Esophagus squamous epithelium (tissue), 5 donors: ENCODE measurements at places on chromosomes 6 and 20.

- no peak for DNase-seq
Observed at GRCh38 chr6:130132286-130132701, 90.5 kb downstream of the SAMD3 start.

GRCh38 chr6:132570221-132570777 lies at the start of gene TAAR6:
Gene TAAR6, plus strand, starts transcription at chr6:132570322. Its CDS starts 0 bp downstream, at chr6:132570322.
- no peak for DNase-seq

DNA sequence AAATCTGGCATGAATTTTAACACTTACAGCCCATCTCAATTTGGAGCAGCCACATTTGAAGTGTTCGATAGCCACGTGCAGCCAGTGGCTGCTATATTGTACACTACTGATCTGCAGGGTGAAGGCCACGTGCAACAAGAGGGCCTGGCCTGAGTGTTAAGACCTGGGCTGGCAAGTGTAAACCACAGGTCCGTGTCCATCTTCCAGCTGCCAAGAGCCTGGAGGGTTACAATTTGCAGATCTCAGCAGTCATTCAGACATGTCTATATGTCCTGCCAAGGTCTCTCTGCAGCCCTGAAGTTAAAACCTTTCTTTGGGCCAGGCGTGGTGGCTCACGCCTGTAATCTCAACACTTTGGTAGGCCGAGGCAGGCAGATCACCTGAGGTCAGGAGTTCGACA lies 14.1 kb downstream of the SGK2 start:
- no peak for DNase-seq

- DNase-seq: no peak
Observed at GRCh38 chr6:30810813-30811339, 66.5 kb upstream of the IER3 start.
